Hematopoietic multipotent progenitor cell treated with erythropoietin and hydrocortisone succinate and interleukin-3 and kit ligand, for 15 days (in vitro differentiated cells): ENCODE measurements at places on chromosomes 7 and 10.

DNA sequence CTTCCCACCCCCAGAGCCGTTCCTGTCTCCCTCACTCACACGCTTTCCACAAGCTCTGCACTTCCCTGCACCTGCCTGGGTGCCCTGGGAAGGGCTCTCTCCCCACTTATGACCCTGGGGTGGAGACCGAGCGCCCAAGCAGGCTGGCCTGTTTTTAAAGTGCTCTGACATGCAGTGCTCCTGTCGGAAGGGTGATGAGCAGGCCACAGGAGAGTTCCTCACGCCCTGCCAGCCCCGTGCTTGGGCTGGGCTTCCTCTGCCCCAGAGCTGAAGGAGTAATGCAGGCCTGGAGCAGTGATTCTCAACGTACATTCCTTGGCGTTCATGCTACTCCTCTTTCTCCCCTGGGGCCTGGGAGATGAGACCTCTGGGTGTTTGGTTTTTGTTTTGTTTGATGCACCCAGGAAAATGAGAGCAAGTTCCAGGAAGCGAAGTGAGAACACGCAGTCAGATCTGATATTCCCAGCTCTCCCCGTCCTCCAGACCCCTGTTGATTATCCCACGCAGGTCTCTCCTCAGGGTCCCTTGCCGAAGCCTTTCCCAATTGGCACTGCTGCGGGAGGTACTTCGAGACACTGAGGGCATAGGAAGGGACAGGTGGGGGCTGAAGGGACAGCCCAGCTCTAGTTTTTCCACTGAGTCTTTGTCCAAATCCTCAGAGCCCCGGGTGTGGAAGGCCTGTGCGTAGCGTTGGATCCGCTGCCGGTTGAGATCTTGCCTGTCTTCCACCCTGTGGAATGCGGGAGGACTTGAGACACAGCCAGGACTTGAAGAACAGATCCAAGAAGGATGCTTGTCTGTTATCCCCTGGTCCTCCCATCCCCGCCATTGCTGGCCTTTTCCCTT is 14.1 kb downstream of the TRPV6 start:
- no peak for DNase-seq

GRCh38 chr10:114855776-114856543 is 34.4 kb downstream of the FHIP2A start:
- DNase-seq, result no peak

GRCh38 chr10:4177791-4178190 is 392.8 kb upstream of the KLF6 start:
- no peak for DNase-seq

GRCh38 chr10:49277973-49278372 is 21.0 kb upstream of the C10orf71 start:
- DNase-seq, result no peak

- no peak for DNase-seq
These were observed 38.9 kb downstream of the DRGX start for GRCh38 chr10:49356944-49357343.

GRCh38 chr7:138864667-138865066 is 66.7 kb upstream of the ATP6V0A4 start:
- DNase-seq, result no peak
